ENCODE measurements at places on chromosomes 3 and 15.
A peak's percentile ranks its signal among the peaks of the same experiment; 100 is the strongest.

DNA sequence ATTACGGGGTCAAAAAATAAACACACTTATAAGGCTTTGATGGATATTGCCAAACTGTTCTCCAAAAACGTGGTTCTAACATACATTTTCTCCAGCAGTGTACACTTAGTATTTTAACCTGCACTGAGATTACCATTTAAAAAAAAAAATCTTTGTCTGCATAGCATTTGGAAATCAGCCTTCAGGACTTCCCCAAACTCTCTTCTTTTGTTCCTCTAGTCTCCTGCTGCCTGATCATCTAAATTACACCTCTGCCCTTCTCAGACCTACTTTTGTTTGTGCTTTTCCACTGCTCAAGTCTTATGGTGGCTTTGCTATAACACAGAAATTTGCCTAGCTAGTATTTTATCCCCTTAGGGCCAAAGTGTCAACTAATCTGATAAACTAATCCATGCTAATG lies 3.8 kb downstream of the NCEH1 start:
- DNase-seq, result peak; percentile 75

- DNase-seq, result peak; percentile 55
These were observed 727 bp downstream of the RAP2B start for GRCh38 chr3:153162513-153163392.

GRCh38 chr15:57237301-57237642 lies 139.0 kb upstream of the CGNL1 start:
- DNase-seq, result no peak

DNA sequence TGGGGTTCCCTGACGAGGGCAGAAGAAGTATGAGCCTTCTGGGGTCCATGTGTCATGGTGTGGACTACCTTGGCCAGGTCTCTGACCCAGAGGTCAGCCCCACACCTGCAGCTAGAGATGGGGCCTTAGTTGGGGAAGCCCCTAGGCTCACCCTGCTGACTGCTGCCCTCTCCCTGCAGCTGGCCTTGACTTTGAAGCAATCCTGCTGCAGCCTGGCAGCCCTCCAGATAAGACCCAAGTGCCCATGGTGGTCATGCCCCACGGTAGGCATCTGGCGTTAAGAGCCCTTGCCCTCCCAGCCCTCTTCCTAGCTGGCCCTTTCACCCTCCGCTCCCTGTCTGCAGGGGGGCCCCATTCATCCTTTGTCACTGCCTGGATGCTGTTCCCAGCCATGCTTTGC lies 7.4 kb downstream of the APEH start:
- no peak for DNase-seq

DNA sequence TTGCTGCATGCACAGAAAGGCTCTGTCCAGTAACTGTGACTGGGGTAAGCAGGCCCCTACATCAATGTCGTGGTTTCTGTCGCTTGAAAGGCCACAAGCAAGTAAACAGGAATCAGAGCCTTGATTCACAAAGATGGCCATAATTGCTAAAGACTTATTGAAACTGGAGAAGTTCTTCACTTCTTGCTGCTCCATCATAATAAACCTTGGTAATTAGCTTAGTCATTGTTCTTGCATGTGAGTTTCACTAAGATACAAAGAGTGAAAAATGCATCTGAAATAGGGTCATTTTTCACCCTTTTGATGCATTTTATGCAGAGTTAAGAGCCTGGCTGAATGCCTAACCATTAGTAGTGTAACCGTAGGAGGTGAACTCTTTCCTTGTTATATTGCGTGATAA lies 3.2 kb downstream of the SEMA6D start:
- DNase-seq, result no peak

DNA sequence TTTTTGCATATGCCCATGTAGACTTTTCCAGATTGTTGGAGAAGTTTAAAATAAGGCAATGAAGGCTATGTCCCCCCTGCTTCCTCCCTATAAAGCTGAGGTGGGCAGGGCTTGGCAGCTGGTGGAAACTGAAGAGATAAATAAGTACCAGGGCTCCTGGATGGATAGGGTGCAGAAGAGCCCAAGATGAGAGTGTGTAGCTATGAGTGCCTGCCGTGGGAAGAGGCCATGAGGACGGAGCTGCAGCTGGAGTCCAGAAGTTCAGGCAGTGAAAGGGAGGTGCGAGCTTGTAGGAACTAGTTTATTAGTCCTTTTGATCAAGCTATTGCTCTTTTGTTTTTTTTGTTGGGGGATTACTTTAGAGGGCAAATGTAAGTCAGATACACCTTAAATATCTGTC lies 52.4 kb downstream of the PHLDB2 start:
- no peak for DNase-seq

GRCh38 chr3:195441992-195442572 lies 738 bp downstream of the ACAP2 start:
- peak; percentile 89 for DNase-seq

- DNase-seq, result no peak
These were observed 24.6 kb upstream of the SACM1L start for GRCh38 chr3:45664578-45664977.

- DNase-seq, result no peak
These were observed 44.3 kb upstream of the TLE3 start for GRCh38 chr15:70142072-70142321.

DNA sequence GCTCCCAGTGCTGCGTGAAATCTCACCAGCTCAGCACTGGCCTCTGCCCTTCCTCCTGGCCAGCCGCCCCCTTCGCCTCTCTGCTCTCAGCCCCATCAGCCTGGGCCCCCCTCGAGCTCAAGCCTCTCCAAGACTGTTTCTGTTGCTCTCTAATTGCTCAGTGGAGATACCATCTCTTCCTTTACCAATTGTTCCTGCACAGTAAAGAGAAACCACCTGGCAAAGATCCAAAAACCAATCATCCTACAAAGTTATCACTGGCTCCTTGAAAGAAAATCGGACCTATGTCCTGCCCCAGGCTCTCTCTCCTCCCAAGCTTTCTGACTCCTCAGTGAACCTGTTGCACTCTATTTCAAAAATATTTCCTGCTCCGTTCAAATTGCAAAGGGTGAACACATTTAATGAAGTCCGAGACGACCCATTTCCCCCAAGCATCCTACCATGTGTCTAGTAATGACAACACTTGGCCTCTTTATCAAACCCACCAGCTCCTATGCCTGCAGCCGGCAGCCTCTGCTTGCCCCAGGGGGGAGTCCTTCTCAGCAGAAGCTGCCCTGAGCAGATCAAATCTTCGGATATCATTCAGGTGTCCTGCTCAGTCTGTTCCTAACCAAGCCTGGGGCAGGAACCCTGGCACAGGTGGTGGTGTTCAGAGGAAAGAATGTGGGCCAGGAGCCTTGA lies 53.7 kb upstream of the FAM174B start:
- no peak for DNase-seq

DNA sequence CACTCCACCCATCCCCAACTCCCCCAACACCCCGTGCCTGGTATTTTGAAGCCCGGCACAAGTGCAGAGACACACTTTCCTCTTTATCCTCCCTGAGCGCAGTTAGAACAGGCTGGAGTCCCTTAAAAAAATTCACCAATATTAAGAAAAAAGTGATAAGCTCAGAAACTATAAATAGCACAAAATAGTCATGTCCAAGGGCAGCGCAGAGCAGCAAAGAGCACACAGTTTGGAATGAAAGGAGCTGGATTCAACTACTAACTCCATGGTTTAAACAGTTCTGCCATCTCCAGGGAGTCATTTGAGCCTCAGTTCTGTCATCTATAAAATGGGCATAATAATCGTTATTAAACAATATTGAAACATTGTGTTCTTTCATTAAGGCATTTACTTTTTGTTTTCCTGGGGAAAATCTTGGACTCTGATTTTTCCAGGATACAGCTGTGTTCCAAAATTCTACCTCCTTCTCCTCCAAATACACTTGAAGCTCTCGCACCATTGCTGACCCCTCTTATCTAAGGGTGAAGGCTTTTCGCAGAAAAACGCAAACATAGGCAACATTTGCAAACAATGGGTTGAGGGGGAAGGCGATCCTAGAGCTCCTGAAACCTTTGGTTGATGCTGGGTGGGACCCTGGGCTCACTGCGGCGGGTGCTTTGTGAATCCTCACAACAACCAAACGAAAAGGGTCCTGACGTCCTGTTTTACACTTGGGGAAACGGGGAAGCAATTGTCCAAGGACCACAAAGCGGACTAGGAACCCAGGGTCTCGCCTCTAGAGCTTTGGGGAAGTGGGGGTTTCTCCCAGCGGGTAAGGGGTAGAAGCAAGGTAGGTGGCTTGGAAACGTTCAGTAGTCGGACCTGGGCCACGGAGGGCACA lies 41.8 kb downstream of the EPHB3 start:
- DNase-seq, result no peak

DNA sequence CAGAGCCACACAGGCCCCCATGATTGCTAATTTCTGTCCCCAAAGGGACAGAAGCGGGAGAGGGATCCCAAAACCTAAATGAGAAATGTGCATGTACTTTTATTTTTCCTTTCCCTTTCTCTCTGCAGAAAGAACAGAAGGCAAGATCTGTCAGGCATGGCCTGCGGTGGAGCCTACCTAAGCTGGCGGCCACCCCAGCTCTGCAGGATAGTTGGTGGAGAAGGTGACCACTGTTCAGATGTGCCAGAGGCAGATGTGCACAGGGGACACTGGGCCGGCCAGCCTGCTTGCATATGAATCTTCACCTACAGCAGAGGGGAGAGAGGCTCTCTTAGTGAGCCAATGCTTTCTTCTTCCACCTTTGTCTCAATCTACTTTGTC lies 2.1 kb upstream of the AMOTL2 start:
- no peak for DNase-seq

DNA sequence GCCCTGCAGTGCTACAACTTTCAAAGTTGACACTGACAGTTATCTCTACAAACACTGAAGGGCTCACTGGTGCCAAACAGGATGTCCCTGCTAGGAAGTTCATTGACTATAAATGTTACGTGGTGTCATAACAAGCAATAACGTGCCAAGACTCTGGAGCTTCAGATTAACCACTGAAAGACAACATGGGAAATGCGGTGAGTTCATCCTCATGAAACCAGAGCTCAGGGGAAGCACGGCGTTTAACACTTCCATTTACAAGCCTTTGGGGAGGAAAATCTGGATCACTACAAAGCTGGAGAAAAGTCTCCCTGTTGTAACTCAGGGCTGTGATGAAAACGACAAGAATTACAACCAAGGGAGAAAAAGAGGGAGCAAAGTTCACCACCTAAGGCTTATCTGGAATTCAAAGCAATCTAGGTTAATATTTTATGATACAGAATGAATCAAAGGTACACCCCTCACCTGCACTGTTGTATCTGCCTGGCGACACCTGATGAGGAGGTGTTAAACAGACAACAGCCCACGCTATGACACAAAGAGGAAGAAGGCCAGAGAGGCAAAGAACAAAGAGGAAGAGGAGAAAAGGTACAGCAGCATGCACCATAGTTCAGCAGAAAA lies 27.0 kb downstream of the SHQ1 start:
- DNase-seq, result no peak

- DNase-seq, result no peak
These were observed 54.7 kb upstream of the CNOT10 start for GRCh38 chr3:32630266-32630665.

- no peak for DNase-seq
These were observed 291.5 kb upstream of the TBL1XR1 start for GRCh38 chr3:177488740-177489139.

DNA sequence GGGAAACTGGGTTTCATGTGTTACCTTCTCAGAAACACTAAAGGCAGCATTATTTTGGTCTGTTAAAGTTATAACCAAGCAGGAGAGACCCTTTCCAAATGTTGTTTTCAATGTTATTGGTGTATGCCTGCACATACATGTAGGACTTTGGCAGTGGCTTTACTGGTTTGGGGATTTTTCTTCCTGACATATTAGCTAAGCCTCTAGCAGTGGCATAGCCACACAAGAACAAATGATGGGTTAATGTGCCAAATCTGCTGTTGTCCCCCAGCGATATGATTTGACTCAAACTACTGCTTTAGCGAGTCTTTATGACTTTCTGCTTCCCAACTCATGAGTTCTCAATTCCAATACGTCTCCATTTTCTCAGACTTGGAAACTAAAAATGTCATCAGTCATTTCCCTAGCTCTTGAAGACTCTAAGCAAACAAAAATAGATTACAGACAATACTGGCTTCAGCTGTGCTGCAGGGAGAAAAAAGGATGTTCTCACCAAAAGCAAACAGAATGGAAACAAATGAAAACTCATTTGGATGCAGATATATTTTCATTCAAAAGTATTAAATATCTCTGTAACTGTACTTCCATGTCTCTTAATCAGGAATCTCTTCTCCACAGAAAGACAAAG lies 29.6 kb downstream of the TPM1 start:
- no peak for DNase-seq

DNA sequence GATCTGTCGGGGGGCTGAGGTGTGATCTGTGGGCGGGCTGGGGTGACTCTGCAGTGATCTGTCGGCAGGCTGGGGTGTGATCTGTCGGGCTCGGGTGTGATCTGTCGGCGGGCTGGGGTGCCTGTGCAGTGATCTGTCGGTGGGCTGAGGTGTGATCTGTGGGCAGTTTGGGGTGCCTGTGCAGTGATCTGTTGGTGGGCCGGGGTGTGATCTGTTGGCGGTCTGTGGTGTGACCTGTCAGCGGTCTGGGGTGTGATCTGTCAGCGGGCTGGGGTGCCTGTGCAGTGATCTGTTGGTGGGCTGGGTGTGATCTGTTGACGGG lies 205.1 kb downstream of the XXYLT1 start:
- no peak for DNase-seq
